Eye (tissue), 1 donor: ENCODE measurements at places on chromosomes 7 and 10.

- no peak for DNase-seq
Measured at GRCh38 chr7:30866939-30867338, 44.7 kb upstream of the AQP1 start.

- DNase-seq, result no peak
Measured at GRCh38 chr10:106506526-106507283, 657.8 kb downstream of the SORCS1 start.

DNA sequence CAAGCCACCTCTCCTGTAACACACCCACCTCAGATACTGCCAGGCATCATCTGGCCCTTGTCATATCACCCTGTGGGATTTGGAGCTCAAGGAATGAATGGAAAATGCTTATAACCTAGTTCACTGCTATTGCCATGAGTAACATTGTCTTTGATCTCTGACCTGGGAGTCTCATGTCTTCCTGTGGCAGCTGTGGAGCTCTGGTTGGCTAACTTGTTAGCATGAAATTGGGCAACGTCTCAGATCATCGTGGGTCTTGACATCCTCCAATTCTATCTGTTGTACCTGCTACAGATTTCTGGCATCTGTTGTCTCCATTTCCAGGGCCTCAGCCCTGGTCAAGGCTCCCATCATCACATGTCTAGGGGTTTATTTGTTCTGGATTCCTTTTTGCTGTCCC is 2.2 kb upstream of the TMEM270 start:
- DNase-seq, result no peak

DNA sequence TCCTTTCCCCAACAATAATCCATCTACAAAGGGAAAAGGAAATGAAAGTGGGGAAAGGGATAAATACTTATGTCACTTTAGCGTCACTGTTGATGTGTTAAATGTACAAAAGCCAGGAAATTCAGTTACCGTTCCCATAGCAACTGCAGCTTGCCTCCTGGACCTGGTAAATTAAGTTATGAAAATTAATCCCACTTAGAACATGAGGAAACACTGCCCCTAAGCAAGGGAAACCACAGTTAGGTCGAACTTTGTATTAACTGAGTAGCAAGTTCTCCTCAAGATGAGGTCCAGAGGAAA is 338.2 kb upstream of the AOAH start:
- no peak for DNase-seq

GRCh38 chr10:35237766-35238512 is 98.4 kb upstream of the CCNY start:
- no peak for DNase-seq

DNA sequence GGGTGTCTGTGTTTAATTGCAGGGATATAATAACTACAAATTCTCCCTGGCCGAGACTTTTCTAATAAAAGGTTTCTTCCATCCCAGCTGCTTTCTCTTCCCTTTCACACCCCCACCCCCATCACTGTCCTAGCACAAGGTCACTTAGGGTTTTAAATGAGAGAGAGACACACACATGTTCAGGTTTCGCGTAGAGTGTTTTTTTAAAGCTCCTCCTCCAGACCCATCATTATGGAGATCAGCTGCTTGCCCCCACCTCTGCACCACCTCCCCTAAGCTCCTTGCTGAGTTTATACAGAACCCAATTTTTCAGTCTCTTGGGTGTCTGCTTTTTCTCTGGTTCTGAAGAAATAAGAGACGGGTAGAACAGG is 18.6 kb downstream of the LRMDA start:
- DNase-seq, result peak; percentile 51

DNA sequence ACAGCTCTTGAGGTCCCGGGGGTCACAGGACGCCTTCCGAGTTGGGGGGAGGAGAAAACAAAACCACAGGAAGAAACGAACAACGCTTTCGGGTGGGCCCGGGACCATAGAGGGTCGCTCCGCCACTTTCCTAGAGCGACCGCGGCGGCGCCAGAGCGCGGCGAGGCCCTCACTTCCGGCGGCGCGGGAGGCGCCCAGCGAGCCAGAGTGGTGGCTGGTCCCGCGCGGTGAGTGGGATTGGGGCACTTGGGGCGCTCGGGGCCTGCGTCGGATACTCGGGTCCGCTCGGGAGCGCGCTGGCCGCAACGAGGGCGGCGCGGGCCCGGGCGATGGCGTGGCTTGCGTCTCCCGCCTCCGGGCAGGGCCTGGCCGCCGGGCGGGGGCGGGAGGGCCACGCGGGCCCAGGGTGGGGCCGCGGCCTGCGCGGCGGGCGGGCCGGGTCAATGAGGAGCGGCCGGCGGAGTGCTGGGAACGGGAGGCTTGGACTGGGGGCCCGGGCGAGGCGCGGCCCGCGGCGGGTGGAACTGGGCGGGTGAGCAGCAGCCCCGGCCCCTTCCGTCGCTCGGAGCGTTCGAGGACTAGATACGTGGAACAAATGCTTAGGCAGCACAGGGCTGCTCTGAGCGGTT is at the start of gene ZNF22:
TSS of gene ZNF22 (plus strand) at position 172 of the 629 bp plus-strand sequence. CDS start 2,446 bp downstream, outside the sequence.
- no peak for DNase-seq

- DNase-seq, result peak; percentile 38
Measured at GRCh38 chr7:111029574-111030251, 61.2 kb upstream of the LRRN3 start.

DNA sequence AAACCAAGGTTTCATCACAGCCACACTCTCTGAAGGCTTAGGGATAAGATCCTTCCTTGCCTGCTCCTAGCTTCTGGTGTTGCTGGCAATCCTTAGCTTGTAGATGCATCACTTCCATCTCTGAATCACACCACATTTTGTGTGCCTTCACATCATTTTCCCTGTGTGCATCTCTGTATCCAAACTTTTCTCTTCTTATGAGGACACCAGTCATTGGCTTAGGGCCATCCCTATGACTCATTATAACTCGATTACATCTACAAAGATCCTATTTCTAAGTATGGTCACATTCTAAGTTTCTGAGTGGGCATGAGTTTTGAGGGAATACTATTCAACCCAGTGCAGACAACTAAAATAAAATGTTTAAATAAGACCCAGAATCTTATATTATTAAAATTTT is 121.7 kb downstream of the C7orf25 start:
- DNase-seq, result no peak

DNA sequence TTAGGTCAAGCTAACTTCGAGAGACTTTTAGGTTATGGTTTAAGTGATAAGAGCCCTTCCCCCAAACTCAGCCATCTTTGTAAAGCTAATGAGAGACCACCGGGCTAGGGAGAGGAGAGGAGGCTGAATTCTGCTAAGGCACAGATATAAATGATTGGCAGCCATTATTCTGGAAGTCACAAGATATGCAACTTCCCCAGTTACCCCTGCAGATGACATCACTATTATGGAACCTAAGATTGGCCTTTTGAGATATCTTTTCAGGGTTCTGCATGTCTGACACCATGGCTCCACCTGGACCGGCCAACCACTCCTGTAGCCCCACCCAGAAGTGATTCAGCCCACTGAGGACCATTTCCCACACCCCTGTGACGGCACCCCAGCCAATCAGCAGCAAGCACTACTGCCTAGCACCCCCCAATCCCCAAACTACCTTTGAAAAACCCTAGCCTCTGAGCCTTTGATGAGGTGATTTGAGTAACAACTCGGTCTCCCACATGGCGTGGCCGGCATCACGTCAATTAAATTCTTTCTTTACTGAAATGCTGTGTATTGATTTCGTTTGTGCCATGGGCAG is 14.4 kb downstream of the VIPR2 start:
- DNase-seq, result no peak

DNA sequence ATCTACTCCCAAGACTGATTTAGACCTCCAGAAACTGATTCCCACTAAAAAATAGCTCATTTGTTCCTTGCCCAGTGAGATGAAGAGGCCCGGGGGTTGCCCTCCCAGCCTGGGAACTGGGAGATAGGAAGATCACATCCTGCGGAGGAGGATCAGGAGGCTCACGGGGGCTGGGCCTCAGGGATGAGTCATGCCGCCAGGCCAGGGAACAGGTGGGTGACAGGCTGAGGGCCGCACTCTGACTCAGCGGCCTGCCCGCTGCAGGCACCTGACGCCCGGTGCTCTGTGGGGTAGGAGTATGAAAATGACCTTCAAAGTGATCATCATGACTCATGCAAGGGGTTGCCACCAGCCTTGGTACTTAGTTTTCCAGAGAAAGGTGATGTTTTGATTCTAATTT is 104.5 kb upstream of the ZPBP start:
- no peak for DNase-seq

GRCh38 chr7:66700633-66701131 is 39.9 kb upstream of the RABGEF1 start:
- DNase-seq, result no peak
